Muscle of arm (tissue), 14 donors: ENCODE measurements at places on chromosomes 4 and X.

DNA sequence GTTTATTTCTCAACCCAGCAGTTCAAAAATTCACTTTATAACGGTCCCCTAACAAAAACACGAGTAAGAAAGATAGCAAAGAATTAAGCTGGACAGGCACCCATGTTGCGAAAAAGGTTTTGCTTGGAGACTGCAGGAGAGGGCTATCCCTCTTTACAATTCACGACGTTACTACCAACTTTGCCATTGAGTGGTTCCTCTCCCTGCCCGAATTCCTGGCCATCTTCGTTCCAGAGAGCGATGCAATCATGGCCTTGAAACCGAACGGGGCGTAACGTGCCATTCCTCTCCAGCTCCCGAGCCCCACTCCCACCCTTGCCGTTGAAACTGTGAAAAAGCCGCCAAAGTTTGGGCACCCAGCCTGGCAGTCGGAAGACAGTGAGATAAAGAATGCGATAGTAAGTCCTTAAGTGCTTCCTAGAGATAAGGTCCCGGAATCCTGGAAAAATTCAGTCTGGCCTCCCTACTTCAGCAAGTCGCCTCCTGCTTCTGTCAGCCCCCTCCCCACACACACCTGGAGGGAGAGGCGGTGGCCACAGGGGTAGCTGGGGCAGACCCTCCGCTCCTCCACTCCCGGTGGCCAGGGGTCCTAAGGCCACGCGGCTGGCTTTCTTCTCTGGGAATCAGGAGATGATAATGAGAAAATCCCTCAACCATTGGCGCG lies 65.2 kb downstream of the FBXO8 start:
- no peak for DNase-seq

GRCh38 chr4:39032218-39033085 lies at the start of gene TMEM156:
TMEM156 (minus strand) TSS chr4:39032409; CDS start chr4:39032313, 96 bp downstream.
- no peak for DNase-seq

- DNase-seq, result no peak
These were observed 46.0 kb upstream of the SFRP2 start for GRCh38 chr4:153834901-153835300.

DNA sequence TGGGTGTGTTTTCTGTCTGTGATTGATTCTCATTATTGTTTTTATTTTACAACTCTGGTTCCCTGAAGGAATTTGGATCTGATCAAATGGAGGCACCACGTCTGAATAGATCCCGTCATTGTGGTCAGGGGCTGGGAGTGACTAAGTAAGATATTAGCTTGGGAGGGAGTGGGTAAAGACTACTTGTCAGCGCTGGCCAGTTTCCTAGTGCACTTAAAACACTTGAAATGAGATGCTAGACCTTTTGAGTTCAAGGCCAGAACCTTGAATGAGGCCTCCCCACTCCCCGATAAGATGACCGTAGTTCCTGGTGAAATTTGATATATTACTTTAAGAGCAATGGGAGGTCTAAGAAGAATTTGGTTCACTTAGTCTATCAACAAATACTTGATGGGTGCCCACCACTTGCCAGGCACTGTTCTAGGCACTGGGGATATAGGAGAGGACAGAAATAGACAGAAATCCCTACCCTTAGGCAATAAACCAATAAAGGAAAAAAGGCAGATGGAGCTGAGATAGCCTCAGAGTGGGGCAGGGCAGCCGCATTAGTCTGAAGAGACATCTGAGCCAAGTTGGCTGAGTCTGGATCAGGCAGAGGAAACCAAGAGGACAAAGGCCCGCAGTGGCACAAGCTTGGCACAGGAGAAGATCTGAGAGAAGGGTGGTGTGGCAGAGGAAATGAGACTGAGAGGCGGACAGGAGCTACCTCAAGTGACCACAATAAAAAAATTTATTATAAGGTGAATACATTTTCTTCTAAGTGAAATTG lies 11.8 kb downstream of the FAM184B start:
- no peak for DNase-seq

GRCh38 chr4:176906709-176907108 lies 114.0 kb upstream of the VEGFC start:
- DNase-seq, result no peak

GRCh38 chrX:40097141-40097503 lies 636 bp downstream of the BCOR start:
- DNase-seq, result no peak

DNA sequence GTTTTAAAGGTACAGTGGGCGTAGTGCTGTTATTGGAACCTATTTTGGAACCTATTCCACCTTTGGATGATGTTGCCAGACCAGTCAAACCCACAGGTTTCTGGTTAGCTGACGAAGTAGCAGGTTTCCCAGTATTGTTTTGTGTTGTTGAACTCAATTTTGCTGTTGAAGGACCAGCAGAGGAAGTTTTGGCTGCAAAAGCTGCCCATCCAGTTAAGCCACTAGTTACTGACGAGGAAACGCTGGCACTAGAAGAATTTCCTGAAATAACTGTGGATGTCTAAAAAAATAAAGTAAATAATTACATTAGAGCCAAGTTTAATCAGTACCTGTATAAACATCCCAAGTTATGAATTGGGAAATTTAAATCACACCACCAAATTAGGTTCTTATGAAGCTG lies 25.5 kb downstream of the INTS12 start:
- no peak for DNase-seq

GRCh38 chr4:41611881-41612871 lies 74.2 kb downstream of the LIMCH1 start:
- DNase-seq, result peak; percentile 80

- no peak for DNase-seq
These were observed 1196.7 kb downstream of the RAPGEF2 start for GRCh38 chr4:160299608-160300007.

DNA sequence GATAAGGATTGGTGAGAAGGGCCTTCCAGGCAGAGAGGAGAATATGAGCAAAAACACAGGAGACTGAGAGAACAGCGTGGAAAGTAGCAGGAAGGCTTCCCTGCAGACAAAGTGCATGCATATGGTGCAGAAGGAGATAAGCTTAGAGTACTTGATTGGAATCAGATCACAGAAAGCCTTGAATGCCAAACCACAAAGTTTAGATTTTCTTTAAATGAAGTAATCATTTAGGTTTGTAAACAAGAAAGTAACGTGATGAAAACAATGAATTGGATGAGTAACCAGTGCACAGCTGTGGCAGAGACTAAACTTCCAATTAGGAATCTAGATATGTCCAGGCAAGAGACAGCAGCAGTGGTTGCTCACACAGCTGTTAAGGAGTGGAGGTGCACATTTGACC lies 83.8 kb upstream of the C1QTNF7 start:
- no peak for DNase-seq

DNA sequence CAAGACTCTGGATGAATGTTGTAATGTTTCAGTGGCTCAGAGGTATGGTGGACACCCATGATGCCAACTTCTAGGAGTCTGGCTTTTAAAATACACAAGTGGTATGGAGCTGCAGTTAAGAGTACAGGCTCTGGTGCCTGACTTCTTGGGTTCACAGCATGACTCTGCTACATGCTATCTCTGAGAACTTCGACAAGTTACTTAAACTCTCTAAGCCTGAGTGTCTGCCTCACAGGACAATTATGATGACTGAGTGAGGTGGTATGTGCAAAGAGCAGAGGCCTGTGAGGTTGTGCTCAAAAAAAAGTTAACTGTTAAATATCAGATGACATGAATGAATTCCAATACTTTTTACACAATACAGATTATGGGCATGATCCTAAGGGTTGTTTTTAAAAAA lies 90.9 kb upstream of the SRD5A3 start:
- DNase-seq, result no peak
